Mesothelial cell of epicardium (in vitro differentiated cells): ENCODE measurements at places on chromosomes 2 and 18. TPM values are rescaled to one million over a fixed set of nuclear protein-coding genes. Genes with fewer than 3 reads are reported as not detected.

- no peak for DNase-seq
- no peak overlapping the region for H3K27ac ChIP-seq
- H3K27me3 ChIP-seq: peaks cover 8% of the 10 kb centered on the region
- H3K4me3 ChIP-seq: no peak overlapping the region
- no peaks in the 10 kb centered on the region for H3K36me3 ChIP-seq
- no peaks in the 10 kb centered on the region for H3K4me1 ChIP-seq
Measured at GRCh38 chr2:157918319-157918718, 42.2 kb upstream of the ACVR1 start.

GRCh38 chr2:113123726-113124125, 3.7 kb upstream of the IL1RN start:
- H3K27me3 ChIP-seq: peaks cover 72% of the 10 kb centered on the region
- no peak overlapping the region for H3K27ac ChIP-seq
- DNase-seq: no peak
- peaks cover 6% of the 10 kb centered on the region for H3K4me1 ChIP-seq
- no peaks in the 10 kb centered on the region for H3K36me3 ChIP-seq

DNA sequence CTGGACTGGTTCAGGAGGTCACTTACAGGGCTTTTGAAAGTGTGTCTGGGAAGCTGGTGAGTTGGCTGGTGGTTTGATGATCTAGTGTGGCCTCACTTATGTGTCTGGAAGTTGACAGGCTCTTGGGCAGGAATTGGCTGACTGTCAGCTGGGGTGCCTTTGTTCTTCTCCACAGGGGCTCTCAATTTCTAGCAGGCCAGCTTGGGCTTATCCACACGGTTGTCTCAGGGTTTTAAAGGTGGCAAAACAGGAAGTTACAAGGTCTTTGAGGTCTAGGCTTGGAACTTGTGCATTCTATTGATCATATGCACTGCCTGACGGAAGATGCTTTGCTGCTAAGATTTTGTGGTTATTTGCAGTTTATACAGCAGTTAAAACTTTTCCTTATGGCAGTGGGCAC, 52.0 kb upstream of the CELF4 start:
- H3K27ac ChIP-seq: no peak overlapping the region
- peaks cover 25% of the 10 kb centered on the region for H3K27me3 ChIP-seq
- no peak for DNase-seq
- H3K4me3 ChIP-seq: no peak overlapping the region
- no peaks in the 10 kb centered on the region for H3K36me3 ChIP-seq

The EGR4 gene
- total RNA-seq: 0.34 to 0.49 TPM (median 0.36 TPM) in 3 replicates

The TBR1 gene
- 0.09 to 0.13 TPM in 2 of 3 replicates, not detected in the other for total RNA-seq

The RAX gene
- total RNA-seq: not detected in 3 replicates
